ENCODE measurements at places on chromosomes 2 and 18.

DNA sequence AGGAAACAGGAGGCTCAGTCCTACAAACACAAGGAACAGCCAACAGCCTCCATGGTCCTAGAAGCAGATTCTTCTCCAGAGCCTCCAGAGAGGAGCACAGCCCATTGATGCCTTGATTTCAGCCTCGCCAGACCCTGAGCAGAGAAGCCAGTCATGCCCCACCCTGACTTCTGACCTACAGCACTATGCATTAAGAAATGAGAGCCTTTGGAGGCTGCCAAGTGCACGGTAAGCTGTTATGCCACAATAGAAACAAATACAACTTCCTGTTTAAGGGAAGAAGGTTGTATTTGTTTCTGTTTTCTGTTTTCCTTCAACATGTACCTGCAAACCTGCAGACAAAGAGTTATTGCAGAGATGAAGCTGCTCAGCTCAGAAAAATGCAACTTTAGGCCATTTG lies 181.3 kb upstream of the AGAP1 start:
- no peak for DNase-seq

- no peak for DNase-seq
These were observed 98.2 kb upstream of the SETBP1 start for GRCh38 chr18:44582456-44582855.

DNA sequence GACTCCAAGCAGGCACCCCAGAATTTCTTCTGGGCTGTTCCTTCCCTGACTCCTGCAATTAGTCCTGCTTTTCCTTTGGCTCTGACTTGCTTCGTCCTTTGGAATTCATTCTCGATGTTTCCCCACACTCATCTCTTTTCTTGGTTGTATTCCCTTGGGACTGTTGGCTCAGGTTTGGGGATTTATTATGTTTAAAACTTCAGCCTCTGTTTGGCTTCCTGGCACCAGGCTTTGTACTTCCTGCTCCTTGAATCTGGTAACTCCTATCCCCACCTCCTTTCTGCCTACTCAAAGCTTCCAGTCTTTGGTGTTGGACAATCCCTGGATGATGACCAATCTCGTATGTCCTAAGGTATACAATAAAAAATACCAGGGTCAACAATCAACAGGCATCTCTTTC lies 1.8 kb upstream of the KCNE4 start:
- no peak for DNase-seq

- DNase-seq: no peak
These were observed 236.4 kb downstream of the LRRTM1 start for GRCh38 chr2:80068038-80068731.

DNA sequence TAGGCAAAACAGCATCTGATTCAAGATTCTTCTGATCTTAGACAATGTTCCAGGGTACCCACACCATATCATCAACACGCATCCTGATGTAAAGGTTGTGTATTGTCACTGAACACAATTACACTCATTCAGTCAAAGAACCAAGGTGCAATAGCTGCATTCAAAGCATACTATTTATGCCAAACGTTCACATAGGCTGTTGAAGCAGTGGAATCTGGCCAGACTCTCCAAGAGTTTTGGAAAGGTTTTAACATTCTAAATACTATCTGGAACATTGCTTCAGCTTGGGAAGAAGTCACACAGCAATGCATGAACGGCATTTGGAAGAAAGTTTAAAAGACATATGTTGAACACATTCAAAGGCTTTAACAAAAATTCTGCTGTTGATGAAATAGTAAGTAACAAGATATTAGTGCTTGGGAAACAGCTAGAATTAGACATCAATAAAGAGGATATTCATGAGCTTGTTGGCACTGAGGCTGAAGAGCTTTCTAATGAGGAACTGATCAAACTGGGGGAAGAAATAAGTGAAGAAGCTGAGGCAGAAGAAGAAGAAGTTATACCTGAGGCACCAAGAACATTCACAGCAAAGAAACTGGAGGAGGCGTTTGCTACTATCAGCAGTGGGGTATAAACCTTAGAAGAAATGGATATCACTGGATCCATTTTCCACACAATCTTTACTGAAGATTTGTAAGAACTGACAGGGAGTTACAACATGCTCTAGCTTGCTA lies 47.6 kb upstream of the MSH6 start:
- no peak for DNase-seq

- no peak for DNase-seq
These were observed 41.2 kb downstream of the ASAP2 start for GRCh38 chr2:9247786-9248185.

DNA sequence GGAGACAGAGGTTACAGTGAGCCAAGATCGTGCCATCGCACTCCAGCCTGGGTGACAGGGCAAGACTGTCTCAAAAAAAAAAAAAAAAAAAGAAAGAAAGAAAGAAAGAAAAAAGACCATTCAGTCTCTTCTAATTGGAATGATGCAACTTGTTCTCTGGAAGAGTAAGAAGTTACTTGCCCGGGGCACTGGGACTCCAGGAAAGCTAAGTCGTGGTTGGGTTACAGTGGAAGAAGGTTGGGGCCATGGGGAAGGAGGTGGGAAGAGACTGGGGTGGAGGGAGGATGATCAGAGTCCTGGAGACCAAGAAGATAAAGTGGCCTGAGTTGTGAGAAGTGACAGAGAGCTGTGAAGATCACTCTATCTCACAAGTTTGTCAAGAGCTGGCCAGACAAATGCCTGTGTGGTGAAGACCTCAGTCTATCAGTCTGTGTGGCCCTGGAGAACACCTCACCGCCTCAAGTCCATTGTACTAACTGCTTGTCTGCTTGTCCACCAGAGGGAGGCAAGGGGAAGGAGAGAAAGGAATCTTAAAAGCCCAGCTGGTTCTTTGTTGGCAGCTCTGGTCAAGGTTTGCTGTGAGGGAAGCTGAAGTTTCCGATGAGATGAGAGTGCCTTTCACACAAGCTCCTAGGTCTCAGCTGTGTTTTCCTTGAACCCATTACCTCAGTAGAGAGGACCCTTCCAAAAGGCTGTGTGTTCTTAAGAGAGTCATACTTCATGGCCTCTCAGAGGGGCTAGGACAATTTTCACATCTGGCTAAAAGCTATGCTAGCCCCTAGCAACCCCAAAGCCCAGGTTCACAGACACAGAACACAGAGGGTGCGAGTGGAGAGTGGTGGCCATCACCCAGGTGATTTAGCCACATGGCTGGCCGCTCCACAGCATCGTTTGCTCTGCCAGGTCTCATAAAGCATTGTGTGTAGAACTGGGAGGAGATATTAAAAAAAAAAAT lies 72.0 kb upstream of the TMEM178A start:
- no peak for DNase-seq

GRCh38 chr2:174969091-174969734 lies 36.0 kb downstream of the CHN1 start:
- no peak for DNase-seq

GRCh38 chr18:44758861-44759631 lies 78.4 kb downstream of the SETBP1 start:
- no peak for DNase-seq

DNA sequence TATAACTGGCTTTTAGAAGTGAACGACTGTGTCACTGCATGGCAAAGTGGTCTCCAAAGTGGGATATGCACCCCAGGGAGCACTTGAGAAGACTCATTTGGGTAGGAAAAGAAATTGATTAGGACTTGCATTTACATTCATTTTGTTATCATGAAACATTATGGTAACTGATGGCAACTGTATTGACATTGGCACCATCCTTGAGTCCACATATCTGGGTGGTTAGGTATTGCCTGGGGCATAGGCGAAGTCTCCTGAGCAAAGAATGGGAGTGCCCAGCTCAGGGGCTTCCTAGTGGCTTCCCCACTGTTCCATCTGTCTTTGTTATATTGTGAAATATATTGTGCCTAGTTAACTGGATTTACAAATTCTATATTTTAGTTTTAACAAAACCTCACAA lies 29.2 kb downstream of the SPATS2L start:
- no peak for DNase-seq

DNA sequence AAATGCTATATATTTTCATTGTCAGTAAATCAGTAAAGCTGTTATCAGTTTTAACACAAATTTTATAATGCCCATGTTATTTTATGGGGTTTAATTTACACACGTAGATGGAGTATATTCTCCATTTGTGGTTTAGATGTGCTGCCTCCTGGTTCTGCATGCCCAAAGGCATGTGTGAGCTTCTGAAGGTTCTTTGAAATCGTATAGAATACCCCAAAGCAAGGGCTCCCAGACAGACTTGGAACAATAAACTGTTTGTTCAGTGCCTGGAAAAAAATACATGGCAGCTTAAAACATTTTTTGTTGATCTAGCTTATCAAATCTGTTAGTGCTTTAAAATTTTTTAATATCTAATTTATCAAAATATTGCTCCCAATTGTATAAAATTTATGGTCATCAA lies 150.4 kb downstream of the GPD2 start:
- no peak for DNase-seq

DNA sequence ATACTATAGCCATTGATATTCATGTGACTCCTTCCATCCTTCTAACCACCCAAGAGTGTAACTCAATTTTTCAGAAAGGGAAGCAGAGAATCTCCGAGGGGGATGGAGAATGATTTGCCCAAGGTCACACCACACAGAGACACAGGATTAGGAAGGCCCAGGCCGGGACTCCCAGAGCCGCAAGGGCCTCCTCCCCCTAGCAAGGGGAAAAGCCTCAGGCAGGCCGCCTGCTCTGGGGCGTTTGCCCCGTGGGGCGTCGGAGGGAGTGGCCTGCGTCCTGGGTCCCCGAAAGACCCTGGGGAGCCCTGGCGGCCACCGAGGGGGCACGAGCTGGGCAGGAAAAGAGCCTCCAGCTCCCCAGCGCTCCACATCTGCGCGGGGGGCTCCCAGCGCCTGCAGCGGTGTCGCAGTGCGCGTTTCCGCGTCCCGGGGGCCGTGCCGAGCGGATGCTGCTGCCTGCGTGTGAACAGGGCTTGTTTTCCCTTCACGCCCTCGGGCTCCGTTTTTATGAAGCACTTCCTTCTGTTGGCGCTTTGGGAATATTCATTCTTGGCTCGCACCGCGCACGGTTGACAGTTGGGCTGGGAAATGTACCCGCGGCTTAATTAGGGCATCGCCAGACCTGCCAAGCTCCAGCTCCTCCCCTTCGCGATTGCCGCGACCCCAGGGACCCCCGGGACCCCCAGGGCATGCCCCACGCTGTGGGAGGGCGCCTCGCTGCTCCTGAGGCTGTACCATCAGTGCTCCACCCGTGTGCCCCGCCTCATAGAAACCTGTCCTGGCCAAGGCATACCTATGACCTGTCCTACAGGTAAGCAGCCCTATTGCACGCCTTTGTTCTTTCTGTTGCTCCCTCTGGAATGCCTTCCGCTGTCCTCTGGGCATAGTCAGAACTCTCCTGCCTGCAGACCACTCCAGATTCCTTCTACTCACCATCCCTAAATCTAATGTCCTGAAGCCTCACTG lies 158.9 kb upstream of the GLI2 start:
- no peak for DNase-seq

DNA sequence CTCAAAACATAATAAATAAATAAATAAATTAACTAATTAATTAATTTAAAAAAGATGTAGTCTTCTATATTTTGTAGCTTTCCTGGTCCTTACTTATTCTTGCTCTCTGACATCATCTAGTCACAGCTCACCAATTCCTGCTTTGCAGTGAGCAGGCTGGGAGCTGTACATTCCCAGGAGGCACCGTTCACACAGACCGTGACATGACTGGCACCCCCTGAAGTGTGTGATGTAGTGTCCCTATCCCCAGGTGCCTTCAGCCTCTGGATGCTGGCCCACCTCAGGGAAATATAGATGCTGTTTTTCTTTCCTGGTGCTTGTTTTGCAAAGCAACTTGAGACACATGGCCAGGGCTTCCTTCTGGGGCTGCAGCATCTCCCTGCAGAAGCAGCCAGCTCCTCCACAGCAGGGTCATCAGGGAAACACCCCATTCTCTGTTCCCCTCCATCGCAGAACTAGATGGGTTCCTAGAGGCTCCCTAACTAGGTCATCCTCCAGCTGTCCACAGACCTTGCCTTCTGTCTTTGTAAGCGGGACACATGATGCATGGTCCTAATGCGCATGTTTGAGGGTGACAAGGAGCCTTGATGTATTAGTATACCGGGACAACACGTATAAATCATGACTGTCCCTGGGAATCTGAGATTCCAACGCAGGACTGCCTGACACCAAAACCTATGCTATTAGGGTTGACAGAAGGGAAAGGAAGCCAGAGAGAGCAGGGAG lies 76.4 kb downstream of the RHOB start:
- no peak for DNase-seq

DNA sequence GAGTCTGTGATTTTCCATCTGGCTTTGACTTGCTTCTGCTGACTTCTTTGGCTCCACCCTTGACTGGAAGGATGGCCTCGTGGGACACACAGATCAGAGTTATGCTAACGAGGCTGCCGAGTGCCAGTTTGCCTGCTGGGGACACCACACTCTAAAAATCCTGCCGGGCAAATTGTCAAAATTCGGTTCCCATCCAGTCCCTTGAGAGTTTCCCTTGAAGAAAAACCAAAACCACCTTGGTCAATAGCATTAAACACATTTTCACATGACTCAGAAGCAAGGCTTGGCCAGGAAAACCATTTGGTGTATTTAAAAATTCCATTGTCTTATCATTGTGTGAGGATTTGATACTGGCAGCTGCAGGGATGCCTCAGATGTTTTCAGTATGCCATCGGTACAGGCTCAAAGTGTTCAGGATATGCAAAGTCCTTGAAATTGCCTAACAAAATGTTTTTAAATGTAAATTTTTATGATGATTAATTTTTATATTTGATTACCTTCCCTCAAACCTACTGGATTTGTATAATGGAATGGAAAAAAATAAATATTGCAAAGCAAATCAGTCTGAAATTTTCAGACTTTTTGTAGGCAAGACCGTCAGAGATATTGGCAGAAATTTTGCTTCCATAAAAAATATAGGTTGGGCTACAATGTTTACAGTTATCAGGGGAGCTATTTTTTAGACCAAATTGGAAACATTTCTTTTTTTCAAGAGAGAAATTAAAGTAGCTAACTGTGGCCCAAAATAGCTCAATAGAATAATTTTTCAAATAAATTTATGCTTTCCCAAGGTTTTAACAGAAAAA lies 41.6 kb downstream of the KCNE4 start:
- DNase-seq: no peak

DNA sequence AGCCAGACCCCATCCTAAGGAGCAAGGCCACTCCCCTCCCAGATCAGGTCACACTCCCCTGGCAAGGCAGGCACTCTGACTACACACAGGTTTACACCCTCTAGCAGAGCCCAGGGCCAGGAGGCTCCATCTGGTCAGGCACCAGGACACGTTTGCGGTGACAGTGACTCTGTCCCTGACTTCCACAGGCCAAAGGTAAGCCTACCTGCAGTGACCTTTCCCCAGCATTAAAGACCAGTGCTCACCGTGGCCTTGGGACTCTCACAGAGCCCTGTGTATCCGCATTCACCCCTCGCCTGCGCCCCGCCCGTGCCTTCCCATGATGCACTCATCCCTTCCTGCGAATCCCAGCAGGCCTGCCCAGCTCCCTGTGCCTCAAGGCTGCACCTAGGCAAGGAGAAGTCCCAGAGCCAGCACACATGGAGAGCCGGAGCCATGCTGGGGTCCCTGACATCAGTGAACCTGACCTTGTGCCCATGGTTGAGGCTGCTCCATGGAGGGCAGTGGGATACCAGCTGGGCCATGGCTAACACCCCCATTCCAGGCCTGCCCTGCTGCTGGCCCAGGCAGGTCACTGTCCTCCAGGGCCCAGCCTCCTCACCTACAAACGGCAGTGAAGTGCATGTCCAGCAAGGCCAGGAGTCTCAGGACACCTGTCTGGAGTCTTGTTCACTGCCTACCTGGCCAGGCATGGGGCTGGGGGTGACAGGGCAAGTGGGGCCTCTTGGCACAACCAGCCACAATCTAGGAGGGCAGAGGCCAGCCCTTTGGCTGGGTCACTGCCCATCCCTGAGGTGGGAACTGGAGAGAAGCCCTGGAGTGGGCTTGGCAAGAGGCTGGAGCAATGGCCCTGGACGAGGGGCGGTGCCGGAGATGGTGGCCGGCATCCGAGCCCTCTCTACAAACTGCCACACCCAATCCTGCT lies 3.0 kb downstream of the NEURL3 start:
- no peak for DNase-seq

- no peak for DNase-seq
These were observed 3.5 kb downstream of the NCKAP1 start for GRCh38 chr2:183034806-183035205.

Measured in stimulated activated CD4-positive, alpha-beta T cell treated with anti-CD3 and anti-CD28 coated beads, Interleukin-15, amount 100 ng/mL, for 1 hour (primary cell).